Activated T-helper 1 cell treated with anti-CD3 and anti-CD28 coated beads, Interleukin-2, amount 50 U/mL, for 16 hours (primary cell): ENCODE measurements at places on chromosomes 3 and 15.

DNA sequence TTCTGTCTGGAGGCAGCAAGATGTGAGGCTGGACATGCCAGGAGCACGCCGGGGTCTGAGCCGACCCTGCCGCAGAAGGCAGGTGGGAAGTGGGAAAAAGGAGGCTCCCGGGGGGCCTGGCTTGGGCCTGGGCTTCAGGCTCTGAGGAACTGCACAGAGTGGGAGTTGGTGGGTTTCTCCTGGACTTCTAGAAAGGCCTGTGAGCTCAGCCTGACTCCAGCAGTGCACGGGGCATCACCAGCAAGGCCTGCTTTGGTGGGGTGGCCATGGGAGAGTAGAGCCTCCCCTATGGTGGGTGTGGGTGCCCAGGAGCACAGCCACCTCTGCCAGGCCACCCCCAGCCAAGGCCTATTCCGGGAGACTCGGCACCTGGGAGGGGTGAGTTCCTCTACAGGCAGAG, 18.1 kb upstream of the SLC41A3 start:
- no peak for DNase-seq

DNA sequence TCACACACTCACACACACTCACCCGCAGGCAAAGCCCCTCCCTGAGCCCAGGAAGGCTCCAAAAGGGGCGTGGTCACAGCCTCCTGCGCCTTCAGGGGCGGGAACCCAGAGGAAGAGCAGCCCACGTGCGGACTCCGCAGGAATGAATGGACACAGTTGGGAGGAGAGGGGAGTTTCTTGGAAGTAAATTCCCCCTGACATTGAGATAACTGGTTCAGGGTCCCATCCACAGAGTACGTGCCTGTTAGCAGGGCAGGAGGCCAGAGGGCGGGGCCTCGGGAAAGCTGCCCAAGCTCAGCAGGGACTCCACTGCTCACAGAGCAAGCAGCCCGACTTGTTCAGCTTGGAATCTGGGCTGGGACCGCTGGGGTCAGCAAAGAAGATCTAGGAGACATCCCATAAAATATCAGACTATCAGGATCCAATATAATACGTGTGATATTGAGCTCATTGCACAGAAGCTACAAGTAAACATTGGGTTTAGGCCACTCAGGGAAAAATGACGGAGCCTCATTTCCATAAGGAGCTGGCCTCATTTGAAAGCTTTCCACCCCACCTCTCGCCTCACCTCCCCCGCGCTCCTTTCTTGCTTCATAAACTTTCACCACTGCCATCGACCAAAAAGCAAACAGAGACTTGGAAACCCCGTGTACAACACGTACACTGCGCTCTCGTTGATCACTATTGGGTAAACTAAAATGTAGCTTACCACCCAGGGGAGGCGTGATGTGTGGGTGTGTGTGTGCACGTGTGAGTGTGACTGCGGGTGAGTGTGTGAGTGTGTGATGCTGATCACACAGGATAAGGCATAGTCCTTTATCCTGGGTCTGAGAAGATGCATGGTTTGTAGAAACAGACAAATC, 36.0 kb downstream of the TM2D3 start:
- DNase-seq, result no peak

- peak; percentile 14 for DNase-seq
Measured at GRCh38 chr15:70259028-70259424, 161.3 kb upstream of the TLE3 start.

DNA sequence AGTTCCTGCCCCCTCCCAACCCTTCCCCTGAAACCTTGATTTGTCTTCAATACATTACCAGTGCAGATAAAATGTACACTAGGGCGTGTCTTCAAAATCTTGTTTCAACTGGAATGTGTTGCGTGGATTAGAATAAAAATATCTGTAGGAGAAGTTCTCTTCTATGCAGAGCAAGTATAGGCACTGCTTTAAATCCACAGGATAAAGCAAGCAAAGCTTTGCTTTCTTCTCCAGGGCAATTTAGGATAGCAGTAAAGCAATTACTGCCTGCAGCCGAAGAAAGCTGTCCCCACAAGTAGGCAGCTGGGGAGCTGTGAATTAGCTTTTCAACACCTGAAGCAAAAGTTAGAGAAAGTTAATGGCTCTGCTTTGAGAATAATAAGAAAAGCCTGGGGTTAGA, 329.7 kb upstream of the KCNMB2 start:
- no peak for DNase-seq

DNA sequence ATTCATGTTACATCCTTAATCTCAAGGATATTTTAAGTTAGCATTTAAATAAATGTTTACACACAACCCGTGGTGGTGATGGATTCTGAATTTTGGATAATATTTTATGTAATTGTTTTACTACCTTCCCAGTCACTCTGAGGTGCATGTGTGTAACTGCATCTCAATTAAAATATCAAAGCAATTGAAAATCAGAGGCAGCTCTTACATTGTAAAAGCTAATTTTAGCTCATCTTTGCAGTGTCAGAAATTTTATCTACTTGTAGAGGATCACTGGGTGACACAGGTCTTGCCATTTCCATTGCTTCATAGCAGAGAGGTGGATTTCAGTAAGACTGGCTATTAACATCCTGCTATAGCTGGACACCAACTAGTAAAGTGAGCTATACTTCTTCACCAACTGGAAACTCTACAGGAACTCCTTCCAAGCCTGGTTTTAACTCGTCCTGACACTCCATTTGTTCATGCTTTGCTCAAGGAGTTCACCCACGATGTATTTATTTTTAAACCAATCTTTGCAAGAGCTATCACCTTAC, 19.6 kb upstream of the MITF start:
- DNase-seq, result no peak

- DNase-seq, result no peak
Measured at GRCh38 chr15:66985653-66986052, 79.7 kb upstream of the SMAD3 start.

GRCh38 chr3:108228286-108228685, 6.1 kb upstream of the IFT57 start:
- DNase-seq, result no peak

DNA sequence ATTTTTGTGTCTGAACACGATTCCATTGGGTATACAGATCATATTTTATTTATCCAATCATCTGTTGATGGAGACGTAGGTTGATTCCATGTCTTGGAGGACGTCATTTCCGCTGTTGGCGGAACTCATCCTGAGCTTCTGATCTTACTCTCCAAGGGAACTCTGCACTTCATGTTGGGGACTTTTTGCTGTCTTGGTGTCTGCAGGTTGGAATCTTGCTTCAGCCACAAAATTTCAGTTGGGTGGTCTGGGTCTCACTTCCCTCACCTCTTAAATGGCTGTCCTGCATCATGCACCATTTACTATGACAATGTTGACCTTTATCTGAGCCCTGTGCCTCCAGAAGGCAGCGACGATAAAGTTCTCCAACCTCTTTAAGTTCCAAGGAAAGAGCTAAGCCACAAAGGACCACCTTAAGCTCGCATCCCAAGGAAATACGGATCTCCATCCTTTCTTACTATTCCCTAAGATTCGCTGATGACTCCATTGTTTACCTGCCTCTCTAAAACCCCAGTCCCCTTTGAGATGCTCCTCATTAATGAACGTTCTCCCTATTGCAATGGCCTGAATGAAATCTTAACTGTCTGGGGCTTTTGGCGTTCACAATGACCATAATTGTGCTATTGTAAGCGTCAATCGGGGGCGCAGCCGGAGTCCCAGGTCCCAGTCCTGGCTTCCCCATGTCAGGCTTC, 23.1 kb upstream of the RNU6-1 start:
- no peak for DNase-seq

DNA sequence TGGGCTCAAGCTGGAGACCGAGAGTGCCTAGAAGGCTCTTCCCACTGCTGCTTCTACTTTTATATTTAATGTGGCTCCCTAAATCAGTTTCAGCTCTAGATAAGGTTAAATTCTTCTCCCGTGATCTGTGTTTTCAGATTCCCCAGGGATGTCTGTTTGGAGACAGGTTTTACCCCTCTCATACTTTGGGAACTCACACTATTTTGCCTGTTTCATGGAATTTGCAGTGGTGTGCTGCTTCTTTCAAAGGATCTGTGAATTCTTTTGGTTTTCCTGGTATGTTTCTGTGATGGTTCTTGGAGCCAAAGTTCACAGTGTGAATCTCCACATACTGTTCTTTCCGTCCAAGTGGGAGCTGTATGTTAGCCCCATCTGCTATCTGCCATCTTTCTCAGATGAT, 238.3 kb upstream of the SLITRK3 start:
- no peak for DNase-seq

DNA sequence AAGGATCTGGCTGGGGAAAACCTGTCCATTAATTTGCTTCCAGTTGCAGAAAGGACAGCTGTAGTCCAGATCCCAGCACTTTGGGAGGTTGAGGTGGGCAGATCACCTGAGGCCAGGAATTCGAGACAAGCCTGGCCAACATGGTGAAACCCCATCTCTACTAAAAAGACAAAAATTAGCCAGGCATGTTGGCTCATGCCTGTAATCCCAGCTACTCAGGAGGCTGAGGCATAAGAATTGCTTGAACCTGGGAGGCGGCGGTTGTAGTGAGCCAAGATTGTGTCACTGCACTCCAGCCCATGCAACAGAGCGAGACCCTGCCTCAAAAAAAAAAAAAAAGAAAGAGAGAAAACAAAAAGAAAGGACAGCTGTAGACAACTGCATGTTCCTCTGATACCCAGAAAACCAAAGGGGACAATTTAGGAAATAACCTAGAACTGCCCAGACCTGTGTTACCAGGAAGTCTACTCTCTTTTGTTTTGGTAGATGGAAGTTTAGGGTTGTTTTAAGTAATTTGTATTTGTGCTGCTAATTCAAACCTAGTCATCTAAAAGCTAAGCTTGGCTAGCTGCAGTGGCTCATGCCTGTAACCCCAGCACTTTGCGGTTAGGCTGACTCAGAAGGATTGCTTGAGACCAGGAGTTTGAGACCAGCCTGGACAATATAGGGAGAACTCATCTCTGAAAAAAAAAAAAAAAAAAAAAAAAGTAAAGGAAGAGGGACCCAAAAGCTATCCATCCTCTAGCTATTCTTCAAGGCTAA, 22.7 kb downstream of the EXD1 start:
- DNase-seq, result no peak

DNA sequence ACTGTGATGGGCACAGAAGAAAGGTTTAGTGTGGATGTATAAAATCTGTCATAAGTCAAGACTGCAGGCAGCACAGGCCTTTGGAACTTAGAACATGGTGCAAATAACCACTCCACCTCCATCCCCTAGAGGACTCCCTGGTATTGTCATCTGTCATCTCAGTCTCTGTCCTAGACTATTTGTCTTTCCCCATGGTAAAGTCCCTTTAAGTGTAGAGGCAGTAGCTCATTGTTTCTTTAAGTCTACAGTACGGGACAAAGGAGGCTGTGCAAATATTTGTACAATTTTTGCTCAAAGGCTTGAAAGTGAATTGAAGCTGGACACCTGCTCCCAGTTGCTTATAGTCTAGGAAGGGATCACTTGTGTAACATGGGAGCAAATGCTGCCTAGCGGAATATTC, 3.2 kb upstream of the PXYLP1 start:
- DNase-seq, result no peak

DNA sequence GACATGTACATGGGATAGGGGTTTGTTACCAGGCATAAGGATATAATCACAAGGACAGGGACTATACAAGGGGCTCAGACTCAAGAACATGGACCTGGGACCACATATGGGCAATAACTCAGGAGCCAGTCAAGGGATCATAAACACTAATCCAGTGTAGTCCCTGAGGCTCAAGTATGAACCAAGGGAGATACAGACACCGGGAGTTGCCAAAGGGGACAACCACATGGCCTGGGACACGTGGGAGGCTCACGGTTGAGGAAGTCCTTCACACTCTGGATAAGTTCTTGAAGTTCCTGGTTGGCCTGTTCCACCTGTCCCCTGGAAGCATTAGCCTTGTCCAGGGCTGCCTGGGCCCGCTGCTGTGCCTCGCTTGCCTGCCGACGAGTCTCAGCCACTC, 1.8 kb upstream of the USP19 start:
- no peak for DNase-seq

GRCh38 chr3:66498687-66499621, 1.9 kb downstream of the LRIG1 start:
- no peak for DNase-seq

- no peak for DNase-seq
Measured at GRCh38 chr3:17508180-17508752, 234.2 kb downstream of the TBC1D5 start.

GRCh38 chr15:101114166-101114565, 137.7 kb downstream of the CHSY1 start:
- DNase-seq, result no peak

- no peak for DNase-seq
Measured at GRCh38 chr15:88654430-88655102, 15.8 kb downstream of the ISG20 start.

DNA sequence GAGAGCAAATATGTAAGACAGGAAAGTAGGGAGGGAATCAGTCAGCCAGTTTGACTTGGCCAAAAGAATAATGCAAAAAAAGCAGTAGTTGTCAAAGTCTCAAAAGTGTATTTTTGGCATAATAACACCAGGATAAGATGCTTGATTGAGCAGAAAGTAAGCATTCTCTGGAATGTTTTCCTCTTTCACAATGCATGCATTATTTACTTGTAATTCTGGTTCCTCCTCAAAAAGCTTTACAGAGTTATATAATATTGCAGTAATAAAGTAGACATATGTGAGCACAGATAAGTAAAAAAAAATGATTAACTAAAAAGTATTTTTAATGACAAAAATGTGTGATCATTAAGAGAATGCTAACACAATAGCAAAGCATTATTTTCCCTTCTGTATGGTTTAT, 285.9 kb upstream of the BCHE start:
- no peak for DNase-seq

- peak; percentile 43 for DNase-seq
Measured at GRCh38 chr3:52277972-52278509, 408 bp downstream of the WDR82 start.

DNA sequence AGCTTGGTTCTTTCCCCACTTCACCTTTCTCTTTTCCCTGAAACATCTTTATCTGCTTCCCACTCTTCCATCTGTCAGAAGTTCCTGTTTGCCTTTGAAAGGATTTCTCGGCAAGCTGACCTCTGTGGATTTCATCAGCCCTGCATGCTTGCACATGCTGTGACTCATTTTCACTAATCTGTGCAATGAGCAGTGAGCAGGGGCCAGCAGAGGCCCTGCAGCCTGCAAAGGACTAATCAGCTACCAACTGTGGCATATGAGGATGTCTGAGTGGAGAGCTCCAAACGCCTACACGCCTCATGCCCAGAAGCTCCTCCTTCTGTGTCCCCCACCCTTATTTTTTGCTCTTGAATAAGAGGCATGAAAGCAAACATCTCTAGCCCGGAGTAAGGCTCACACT, 333.0 kb upstream of the SEMA6D start:
- no peak for DNase-seq

DNA sequence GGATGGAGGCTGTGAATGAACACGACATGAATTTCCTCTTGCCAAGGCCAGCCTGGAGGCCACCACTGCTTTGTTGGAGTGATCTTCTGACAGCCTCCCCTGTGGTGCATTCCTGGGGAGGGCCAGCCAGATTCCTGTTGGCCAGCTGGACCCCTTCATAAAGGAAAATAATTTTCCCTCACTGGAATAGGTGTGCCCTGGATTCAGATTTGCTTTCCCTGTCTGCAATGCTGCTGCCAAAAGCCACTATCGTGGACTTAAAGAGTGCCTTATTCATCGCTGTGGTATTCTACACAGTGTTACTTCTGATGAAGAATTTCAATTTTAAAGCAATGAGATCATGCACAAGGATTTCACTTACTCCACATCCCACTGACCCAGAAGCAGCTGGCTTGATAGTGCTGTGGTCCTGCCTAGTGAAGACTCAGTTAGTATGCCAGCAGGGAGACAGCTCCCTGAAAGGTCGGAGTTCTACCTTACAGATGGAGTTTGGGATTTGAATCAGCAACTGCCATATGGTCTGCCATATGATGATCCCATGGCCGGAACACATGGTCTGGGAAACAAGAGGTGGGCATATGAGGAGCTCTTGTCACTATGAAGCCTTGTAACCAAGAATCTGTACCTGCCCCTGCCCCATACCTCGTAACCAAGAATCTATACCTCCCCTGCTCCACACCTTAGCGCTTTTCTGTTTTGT, 145.2 kb downstream of the KLF13 start:
- DNase-seq, result no peak
